ENCODE measurements at places on chromosomes 4 and X. TPM values are rescaled to one million over a fixed set of nuclear protein-coding genes. Genes with fewer than 3 reads are reported as not detected.

- DNase-seq, result no peak
Observed at GRCh38 chrX:2371026-2371711, 129.6 kb downstream of the DHRSX start.

GRCh38 chrX:111511477-111511876, at the start of gene SERTM2:
Gene SERTM2, plus strand, starts transcription at chrX:111511645. Its CDS starts 7,213 bp downstream, at chrX:111518858.
- DNase-seq, result no peak

Gene NAP1L3
- 1.4 TPM for total RNA-seq

DNA sequence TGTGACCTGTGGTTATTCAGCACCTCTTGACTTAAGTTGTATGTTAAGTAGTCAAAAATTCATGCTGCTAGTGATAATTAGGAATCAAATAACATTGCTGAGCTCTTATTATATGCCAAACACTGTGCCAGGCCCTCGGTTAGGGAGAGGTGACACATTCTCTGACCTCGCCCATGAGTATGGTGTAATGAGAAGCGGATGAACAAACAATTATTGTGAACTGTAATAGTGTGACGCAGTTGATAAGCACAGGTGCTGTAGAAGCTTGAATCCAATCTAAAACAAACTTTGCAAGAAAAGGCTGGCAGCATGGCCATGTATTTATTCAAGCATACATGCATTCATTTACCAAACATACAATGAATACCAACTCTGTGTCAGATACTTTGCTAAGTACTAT, 303.5 kb upstream of the HS3ST1 start:
- no peak for DNase-seq

GRCh38 chr4:36290641-36291040, 9.2 kb downstream of the DTHD1 start:
- DNase-seq, result no peak

Gene NHSL2
- 1.0 TPM for total RNA-seq

Gene NDNF
- 0.46 TPM for total RNA-seq
